ENCODE measurements at places on chromosomes 7 and 10.
A peak's percentile ranks its signal among the peaks of the same experiment; 100 is the strongest.

- DNase-seq: peak; percentile 72
These were observed 361.0 kb downstream of the ETV1 start for GRCh38 chr7:13628239-13629001.

DNA sequence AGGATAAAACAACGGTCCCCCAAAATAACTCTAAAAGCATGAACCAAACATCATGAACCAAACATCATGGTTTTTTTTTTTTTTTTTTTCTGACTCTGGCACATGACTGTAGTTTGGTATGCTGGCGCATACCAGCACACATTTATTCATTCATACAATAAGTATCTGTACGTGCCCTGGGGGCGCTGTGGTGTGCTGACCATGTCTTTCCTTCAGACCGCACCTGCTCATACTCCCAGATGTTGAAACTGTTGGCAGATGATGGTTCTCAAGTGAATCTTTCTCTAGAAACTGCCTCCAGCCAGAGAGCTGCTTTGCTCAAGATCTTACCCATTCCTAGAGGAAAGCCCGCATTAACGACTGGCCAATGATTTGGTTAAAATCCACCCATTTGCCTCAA is 114.7 kb upstream of the ANKRD30A start:
- DNase-seq: no peak

GRCh38 chr10:33381451-33382215 is 47.2 kb upstream of the NRP1 start:
- DNase-seq: peak; percentile 59

DNA sequence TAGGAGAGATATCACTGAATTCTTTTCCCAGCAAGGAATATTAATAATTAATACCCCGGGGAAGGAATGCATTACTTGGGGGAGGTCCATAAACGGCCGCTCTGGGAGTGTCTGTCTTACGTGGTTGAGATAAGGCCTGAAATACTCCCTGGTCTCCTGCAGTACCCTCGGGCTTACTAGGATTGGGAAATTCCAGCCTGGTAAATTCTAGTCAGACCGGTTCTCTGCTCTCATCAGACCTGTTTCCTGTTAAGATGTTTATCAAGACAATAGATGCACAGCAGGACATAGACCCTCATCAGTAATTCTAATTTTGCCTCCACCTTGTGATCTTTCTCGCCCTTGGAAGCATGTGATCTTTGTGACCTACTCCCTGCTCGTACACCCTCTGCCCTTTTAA is 162.8 kb upstream of the KCND2 start:
- DNase-seq: no peak

GRCh38 chr7:98223898-98224700 is 12.9 kb downstream of the BHLHA15 start:
- DNase-seq: no peak

DNA sequence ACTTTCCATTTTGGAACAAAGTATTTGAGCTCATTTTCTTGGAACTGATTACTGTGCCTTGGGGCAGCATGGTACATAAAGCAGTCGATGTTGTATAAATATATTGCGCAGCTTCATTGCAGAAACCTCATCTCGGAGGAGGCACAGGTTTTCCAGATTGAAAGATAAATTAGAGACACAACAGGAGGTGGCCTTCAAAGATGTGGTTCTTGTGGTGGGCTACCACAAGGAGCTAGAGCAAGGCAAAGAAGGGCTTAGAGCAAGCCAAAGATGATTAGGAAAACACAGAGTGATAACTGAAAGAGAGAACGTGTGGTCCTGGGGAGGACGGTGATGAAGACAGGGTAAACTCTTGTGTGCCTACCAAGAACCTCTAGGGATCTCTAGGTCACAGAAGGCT is 169.1 kb upstream of the TNS3 start:
- no peak for DNase-seq

GRCh38 chr10:112202561-112203241 is 19.1 kb upstream of the GPAM start:
- DNase-seq: no peak

GRCh38 chr7:73918926-73919693 is 58.2 kb downstream of the TMEM270 start:
- DNase-seq: no peak

- DNase-seq: no peak
These were observed 676.0 kb upstream of the GALNT17 start for GRCh38 chr7:70455925-70456324.

DNA sequence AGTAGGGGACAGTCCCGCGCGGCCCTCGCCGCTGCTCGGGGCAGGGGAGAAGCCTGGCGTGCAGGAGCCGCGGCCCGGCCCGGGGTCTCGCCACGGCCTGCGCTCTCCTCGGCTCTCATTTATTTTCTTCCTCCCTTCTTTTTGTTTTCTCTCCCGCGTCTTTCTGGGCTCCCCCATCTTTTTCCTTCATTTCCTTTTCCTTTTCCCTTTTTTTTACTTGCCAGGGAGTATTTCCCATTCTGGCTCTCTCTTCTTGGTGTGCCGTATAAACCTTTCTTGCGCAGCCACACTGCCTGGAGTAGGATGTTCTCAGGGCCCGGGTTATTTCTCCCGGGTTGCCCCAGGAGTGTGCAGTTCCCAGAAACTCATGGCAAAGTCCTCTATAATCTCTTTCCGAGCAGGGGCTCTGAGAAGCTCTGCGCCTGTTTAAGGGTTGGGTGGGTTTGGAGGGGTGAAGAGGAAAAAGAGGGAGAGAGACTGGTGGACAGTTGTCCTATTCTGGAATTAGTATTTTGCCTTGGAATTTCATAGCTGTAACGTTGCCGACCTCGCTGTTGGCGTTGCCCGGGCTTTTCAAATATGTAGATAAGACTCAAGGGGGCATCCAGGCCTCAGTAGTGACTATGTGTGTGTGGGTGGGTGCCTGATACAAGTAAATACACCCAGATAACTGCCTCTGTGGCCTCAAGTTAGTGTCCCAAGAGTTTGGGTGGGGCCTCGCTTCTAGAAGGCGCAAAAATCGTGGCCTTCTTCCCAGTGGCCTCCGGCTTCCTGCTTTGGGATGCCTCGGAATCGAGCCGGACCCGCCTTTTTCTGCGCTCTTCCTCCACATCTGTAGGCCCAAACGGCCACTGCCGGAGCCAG is 4.3 kb upstream of the ZNF503 start:
- peak; percentile 11 for DNase-seq

DNA sequence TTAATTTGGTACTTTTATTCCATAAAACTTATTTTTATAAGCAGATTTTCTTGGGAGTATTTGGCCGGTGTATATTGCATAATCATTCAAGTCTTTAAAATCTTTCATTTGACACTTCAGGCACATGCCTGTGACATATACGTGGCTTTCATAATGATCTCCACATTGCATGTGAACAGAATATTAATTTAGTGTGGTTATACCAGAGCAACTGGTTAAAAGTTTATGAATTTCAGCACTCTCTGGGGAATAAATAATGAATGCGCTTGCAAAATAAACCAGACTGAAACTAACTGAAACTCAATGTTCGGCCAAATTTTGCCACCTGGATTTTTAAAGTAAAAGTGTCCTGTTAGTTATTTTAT is 242.3 kb downstream of the GLI3 start:
- no peak for DNase-seq

DNA sequence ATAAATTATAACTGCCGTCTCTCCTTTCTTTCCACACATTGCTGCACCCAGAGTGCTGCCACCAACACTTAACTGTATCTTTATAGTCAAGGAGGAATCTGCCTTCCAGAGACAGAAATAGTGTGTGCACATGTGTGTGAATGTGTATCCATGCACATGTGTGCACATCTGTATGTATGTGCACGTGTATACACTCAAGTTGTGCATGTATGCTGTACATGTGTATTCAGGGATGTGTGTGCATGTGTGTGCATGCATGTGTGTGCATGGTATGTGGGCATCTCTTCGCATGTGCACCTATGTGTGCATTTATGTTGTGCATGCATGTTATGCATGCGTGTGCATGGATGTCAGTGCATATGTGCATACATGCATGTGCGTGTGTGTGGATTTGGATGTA is 253.3 kb downstream of the KLF6 start:
- no peak for DNase-seq

GRCh38 chr10:100510533-100511308 is 8.9 kb downstream of the SEC31B start:
- DNase-seq: no peak

DNA sequence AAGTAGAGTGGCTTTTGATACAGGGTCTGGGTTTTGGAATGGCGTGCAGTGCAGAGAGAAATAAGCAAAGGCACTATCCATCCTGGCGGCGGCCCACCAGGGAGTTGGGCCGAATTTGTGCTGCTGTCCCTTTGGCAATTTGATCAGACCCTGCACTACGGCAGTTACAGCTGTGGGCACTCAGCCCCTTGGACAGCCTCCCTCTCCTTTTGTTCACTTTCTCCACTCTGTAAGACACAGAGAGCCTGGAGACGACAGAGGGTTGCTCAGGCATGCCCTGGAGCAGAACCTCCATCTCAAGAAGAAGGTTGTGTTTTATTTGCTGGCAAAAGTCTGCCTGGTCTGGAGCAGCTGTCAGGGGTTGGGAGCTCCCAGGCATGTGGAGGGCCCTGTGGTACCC is 55.8 kb downstream of the LHPP start:
- no peak for DNase-seq

GRCh38 chr7:17988858-17989257 is 38.8 kb downstream of the PRPS1L1 start:
- DNase-seq: no peak

- no peak for DNase-seq
These were observed 191.2 kb downstream of the CXCL12 start for GRCh38 chr10:44193567-44194220.

DNA sequence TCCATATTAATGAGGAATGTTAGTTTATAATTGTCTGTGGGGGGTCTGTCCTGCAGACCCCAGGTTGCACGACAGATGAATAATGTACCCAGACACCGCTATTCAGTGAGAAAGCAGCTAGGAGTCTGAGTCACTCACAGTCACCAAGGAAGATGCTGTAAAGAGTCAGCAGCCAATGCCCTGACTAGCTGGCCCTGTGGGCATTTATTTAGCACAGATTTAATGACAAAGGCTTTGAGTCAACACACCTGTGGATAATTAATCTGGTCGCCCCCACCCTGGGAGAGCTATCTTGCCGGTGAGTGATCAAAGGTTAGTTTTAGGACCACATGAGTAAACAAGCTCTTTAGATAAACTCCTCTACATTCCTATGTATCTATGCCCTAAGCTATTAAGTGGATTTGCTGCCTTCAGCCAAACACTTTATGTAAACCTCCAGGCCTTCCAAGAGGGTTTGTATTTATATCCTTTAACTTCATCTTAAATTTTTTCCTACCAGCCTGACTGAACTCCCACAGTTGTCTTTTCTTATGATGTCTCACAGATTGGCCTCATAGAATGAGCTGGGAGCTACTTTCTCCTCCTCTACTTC is 180.0 kb upstream of the ADCY1 start:
- DNase-seq: no peak

GRCh38 chr10:26566525-26567350 is 128.6 kb downstream of the APBB1IP start:
- no peak for DNase-seq

DNA sequence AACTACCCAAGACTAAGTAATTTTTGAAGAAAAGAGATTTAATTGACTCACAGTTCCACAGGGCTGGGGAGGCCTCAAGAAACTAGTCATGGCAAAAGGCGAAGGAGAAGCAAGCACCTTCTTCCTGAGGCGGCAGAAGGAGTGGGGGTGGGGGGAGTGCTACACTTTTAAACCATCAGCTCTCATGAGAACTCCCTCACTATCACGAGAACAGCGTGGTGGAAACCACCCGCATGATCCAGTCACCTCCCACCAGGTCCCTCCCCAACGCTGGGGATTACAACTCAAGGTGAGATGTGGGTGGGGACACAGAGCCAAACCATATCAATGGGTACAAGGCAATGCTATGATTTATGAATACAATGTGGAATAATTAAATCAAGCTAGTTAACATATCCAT is 241.9 kb downstream of the PTPRN2 start:
- no peak for DNase-seq

DNA sequence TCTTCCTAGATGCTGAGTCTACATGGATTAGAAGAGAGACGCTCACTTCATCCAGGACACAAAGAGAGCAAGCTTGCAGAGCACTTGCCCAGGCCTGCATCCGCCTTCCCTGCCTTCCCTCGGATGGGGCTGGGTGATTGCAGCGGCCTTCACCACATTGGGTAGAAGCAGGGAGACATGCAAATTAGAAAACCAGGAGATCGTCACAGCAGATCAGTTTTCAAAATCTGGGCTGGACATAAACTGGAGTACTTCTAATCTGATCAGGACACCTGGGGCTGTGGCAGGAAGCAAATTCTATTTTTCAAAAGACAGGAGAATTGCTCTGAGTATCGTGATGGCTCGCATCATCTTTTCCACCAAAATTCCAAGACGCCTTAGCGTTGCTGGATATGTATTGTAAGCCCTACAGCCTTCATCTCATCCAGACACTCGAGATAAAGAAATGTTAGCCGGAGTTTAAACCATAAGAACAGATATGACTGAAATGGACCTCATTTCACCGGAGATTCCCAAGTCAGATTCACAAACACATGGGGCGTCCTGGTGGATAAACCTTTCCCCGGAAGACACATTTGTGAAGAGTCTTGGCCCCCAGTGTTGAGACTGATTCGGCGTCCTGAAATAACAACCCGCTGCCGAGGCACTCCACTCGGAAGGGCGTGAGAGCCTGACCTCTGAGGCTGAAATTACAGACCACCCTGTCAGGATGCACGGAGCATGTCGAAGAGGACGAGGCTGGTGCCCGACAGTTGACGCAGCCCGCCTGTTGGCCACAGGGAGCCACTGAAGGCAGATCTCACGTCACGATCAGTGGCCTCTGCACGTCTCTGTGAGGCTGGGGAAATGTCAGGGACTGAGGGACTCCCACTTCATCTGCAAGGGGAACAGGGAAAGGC is 91.2 kb upstream of the PARD3 start:
- DNase-seq: peak; percentile 75

DNA sequence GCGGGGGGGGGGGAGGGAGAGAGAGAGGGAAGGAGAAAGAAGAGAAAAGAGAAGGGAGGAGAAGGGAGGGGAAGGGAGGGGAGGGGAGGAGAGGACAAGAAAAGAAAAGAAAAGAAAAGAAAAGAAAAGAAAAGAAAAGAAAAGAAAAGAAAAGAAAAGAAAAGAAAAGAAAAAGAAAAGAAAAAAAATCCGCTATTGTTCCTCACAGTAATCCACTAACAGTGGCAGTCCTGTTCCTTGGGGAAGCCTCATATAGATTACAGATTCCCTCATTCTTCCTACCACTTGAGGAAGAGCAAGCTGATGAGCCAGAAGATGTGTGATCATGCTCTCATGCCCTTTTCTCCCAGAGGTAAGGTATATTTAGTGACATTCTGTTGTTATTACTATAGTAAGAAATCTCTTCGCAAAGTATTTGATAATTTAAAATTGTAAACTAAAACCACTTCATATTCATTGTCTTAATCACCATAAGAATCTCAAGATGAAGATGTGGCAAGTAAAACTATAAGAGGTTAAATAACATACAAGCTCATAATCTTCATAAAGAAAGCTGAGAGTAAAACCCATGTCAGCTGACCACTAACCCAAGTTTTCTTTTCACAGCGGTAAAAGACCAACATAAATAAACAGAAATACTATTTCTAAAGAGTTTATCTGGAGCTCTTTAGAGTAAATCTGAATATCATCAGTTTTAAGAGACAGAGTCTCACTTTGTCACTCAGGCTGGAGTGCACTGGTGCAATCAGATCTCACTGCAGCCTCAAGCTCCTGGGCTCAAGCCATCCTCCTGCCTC is 128.1 kb downstream of the JMJD1C start:
- DNase-seq: peak; percentile 16

All from astrocyte of the spinal cord (primary cell).